ENCODE measurements at places on chromosomes 13 and 19.

- peak; percentile 21 for DNase-seq
These were observed 665 bp downstream of the ZNF497 start for GRCh38 chr19:58361900-58362271.

DNA sequence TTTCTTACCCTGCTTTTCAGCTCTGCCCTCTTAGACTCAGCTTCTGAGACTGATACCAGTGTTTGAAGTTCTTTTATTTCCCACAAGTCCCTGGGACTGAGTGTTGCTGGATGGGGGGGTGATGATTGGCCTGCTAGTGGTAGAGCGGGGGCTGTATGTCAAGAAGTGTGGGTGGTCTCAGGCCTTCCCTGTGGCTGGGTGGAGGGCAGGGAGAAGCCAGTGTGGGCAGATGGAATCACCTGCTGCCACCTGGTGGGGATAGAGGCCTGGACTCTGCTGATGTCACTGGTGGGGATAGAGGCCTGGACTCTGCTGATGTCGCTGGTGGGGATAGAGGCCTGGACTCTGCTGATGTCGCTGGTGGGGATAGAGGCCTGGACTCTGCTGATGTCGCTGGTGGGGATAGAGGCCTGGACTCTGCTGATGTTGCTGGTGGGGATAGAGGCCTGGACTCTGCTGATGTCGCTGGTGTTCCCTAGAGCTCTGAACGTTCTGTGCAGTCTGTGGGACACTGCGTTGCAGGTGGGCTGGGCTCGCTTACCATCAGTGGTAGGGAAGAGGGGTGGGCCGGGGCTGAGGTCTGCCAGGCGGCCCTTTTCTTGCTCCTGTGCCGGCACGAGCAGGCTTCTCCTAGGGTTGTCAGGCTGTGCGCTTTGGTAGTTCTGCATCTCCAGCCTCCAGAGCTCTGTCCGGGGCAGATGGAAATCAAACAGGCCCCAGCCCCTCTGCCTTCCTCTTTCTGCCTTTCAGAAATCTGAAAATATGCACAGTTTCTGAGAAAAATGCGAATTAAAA lies 101.3 kb downstream of the ARHGEF7 start:
- DNase-seq = no peak

DNA sequence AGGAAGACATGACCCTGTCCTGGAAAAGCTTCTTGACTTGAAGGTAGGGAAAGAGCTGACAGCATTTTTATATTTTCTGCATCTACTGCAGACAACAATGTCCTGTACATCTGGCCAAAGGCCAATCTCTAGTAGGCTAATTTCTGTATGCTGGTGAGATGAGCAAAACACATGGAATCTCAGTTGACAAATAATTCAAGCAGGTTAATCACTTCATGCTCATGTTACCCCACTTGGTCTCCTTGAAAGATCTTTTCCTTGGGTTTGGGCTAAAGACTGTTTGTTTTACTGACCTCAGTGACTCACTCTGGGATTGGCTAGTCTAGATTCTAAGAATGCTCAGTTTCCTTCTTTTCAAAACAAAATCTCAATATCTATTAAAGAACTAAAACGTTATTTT lies 298.8 kb downstream of the LMO7 start:
- DNase-seq = no peak

DNA sequence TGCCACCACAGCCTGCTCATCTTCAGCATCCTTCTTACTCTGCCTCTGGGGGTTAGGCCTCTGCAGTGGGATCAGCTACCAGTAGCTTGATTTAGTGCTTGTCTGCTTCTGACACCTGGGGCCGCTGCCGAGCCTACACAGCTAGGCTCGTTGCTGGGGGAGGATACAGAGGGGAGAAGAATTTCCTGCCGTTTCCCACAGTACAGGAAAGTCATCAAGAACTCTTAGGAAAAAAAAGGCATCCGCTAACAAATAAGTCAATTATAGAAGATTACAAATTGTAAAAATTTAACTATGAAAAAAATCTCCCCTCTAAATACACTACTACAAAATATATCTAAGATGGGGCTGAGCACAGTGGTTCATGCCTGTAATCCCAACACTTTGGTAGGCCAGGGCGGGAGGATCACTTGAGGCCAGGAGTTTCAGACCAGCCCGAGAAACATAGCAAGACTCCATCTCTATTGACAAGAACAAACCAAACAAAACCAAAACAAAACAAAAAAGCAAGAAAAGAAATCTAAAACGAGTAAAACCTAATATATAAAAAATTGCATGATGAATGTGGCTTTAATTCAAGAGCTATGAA lies 26.7 kb downstream of the LATS2 start:
- no peak for DNase-seq

- DNase-seq = no peak
These were observed 1.0 kb downstream of the AP2S1 start for GRCh38 chr19:46849610-46850009.

DNA sequence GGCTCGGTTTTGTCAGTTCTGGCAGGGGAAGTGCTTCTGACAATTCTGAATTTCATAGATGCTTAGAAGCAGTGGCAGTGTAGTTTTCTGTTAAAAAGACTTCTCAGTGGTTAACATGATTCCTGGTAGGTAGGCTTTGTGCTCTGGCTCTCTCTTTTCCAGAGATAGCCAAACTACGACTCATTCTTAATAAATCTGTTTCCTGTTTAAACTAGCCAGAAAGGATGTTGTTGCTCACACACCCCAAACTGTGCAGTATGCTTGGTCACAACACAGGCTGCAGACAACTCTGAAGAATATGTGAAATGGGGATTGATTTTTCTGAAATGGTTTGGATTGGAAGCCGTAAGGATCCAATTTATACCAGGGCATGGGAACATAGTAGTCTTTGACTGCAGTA lies 711.5 kb downstream of the PCDH17 start:
- no peak for DNase-seq

- no peak for DNase-seq
These were observed 1089.3 kb downstream of the EFNB2 start for GRCh38 chr13:105446197-105446596.

GRCh38 chr13:80235967-80236302 lies 105.0 kb downstream of the SPRY2 start:
- DNase-seq = no peak

- no peak for DNase-seq
These were observed 50.3 kb upstream of the TUBGCP3 start for GRCh38 chr13:112638157-112638750.

DNA sequence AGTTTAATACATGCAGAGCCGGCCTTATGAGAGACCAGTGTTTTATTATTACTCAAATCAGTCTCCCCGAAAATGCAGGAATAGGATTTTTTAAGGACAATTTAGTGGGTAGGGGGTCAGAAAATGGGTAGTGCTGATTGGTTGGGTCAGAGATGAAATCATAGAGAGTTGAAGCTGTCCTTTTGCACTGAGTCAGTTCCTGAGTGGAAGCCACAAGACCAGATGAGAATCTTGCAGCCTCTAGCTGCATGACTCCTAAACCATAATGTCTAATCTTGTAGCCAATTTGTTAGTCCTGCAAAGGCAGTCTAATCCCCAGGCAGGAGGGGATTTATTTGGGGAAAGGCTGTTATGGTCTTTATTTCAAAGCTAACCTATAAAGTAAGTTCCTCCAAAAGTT lies 1163.9 kb downstream of the DIAPH3 start:
- DNase-seq = no peak

GRCh38 chr19:35268536-35269437 lies at the start of gene USF2:
Gene USF2 (plus strand): TSS chr19:35268962. CDS start chr19:35269102, 140 bp downstream.
- DNase-seq = peak; percentile 54

DNA sequence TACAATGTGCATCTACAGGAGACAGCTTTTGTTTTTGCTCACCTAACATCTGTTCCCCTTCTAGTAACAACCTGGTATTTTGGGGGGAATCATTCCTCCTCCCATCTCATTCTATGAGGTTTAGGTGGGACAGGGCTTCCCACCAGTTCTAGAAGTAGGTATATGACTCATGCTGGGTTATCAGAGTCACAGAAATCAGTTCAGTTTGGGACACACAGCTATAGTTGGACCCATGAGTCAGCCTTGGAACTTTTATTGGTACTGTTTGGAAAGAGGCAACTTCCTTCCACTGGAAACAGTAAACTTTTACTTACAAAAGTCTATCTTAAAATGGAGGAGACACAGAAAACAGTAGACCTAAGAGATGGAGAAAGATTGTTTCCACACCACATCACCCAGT lies 185.5 kb downstream of the DNAJC3 start:
- no peak for DNase-seq

DNA sequence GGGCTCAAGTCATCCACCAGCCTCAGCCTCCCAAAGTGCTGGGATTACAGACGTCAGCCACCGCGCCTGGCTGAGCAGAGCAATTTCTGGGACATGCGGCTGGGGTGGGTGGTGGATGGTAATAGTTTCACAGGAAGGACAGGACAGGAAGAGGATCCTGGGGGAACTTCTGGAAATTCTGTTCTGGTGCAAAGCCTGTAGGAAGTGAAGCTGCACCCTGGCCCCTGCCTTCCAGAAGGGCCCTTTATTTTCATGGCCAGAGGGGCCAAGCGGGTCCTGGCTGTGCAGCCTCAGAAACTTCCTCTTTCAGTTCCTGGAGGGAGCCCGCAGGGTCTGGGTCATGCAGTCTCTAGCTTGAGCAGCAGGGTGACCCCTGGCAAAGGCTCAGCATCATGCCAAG lies 15.7 kb downstream of the FEM1A start:
- DNase-seq = no peak

- no peak for DNase-seq
These were observed 294.8 kb downstream of the TSHZ3 start for GRCh38 chr19:31054430-31054829.

- DNase-seq = no peak
These were observed 43.5 kb downstream of the GGACT start for GRCh38 chr13:100544866-100545683.

GRCh38 chr13:47481536-47481935 lies 519.5 kb downstream of the SUCLA2 start:
- DNase-seq = no peak

GRCh38 chr13:109028624-109029023 lies 399.2 kb downstream of the MYO16 start:
- DNase-seq = no peak

GRCh38 chr13:56317841-56318240 lies 822.9 kb upstream of the PRR20A start:
- no peak for DNase-seq

- no peak for DNase-seq
These were observed 673.1 kb downstream of the DIAPH3 start for GRCh38 chr13:59490651-59491050.

DNA sequence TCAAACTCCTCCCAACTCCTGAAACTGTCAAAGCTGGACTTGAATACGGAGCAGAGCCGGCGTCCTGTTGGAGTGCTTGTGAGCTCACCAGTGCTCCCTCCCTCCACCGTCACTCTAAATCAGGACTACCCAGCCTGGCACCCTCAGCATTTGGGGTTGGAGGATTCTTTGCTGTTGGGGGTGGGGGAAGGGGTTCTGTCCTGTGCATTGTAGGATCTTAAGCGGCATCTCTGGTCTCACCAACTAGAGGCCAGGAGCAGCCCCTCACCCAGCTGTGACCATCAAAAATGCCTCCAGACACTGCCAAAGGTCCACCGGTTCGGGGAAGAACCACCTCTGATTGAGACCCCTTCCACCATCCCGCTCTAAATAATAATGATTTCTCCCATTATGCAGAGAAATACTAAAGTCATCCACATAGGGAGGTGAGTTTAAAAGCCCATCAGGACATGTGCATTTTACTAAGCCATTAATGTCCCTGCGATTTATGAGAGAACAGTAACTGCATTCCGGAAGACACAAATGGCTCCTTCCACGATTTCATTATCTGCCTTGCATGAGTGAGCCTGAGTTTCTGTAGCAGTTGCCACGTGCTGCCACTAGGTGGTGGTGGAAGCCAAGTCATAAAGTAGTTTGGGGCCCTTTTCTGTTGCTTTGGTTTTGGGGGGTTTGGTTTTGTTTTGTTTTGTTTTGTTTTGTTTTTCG lies 16.1 kb upstream of the USP29 start:
- DNase-seq = peak; percentile 55

- no peak for DNase-seq
These were observed 156.9 kb downstream of the KCTD15 start for GRCh38 chr19:33953592-33953991.

DNA sequence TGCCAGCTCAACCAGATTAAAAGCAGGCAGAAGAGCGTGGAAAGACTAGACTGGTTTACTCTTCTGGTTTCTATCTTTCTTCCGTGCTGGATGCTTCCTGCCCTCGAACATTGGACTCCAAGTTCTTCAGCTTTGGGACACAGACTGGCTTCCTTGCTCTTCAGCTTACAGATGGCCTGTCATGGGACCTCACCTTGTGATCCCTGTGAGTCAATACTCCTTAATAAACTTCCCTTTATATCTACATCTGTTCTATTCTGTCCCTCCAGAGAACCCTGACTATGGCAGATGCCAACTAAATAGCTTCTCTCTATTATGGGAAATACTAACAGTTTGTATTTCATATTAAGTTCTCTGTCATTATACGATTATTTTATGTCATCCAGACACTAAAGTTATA lies 609.1 kb downstream of the LMO7 start:
- DNase-seq = no peak

DNA sequence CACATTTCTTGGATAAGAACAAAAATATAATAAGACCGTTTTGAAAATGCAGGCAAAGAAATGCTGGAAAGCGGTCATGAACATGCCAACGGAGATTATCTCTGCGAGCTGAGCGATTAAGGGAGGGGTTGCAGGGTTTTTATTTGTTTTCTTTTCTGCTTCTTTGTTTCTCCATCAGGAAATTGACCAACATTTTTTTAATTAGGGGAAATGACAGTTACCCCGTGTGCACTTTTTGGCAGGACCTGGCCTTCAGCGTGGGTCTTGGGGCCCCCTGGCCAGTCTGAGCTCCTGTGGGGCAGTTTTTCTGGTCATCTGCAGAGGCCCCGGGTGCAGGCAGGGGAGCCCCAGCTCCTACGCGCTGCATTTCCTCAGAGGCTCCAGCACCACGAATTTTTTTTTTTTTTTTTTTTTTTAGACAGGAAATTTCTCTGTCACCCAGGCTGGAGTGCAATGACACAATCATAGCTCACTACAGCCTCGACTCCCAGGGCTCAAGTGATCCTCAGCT lies 31.3 kb upstream of the HOMER3 start:
- no peak for DNase-seq

DNA sequence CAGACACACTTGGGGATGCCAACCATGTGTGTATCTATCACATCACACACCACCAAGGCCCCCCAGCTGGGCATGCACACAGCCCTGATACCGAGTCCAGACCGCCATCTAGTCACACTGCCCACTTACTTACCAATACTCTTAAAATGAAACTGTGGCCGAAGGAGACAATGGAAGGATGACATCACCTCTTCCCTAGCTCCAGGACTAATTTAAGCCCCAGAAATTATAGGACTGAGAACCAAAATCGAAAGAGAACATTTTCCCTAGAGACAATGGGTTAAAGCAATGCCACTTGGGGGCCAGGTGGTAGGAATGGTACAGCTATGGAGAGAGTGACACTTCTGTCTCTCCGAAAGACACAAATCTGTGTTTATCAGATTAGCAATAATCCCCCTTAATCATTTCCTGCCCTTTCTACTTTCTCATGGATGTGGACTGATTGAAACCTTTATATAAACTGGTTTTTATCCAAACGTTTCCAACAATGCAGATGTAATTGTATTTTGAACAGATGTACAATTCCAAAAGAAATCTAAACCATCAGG lies 663 bp upstream of the GGACT start:
- DNase-seq = no peak

- DNase-seq = peak; percentile 41
These were observed 14.1 kb upstream of the PCDH8 start for GRCh38 chr13:52862358-52863206.

Data from hematopoietic multipotent progenitor cell treated with erythropoietin and hydrocortisone succinate and interleukin-3 and kit ligand, for 15 days (in vitro differentiated cells).